ENCODE measurements at places on chromosomes 11 and 22.

DNA sequence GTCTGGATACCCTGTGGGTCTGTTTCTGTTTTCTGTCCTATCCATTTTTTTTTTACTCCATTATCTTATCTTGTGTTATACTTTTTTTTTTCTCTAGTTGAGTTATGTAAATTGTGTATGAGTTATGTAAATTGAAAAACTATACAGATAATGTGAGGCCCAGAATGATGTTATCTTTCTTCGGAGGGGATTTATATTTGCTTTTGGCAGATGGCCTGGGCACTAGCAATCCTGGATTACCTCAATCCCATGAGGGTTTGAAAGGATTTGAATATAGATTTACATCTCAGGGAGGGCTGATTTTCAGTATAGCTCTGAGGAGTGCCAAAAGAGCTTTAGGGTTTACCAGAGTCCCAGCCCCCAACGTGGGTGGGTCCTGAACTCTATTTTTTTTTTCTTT lies 71.0 kb downstream of the CSTPP1 start:
- no peak for DNase-seq

DNA sequence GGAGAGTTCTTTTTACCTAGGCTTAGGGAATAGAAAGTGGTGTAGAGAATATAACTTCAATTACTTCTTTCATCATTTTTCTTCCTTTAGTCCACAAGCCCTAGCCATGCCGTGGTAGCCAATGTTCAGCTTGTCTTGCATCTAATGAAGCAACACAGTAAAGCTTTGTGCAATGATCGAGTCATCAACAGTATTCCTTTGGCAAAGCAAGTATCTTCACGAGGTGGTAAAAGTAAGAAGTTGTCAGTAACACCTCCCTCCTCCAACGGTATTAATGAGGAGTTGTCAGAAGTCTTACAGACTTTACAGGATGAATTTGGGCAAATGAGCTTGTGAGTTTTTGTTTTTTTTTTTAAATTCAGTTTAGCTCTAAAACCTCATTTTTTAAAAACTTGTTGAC lies 37.4 kb downstream of the CEP57 start:
- DNase-seq: no peak

DNA sequence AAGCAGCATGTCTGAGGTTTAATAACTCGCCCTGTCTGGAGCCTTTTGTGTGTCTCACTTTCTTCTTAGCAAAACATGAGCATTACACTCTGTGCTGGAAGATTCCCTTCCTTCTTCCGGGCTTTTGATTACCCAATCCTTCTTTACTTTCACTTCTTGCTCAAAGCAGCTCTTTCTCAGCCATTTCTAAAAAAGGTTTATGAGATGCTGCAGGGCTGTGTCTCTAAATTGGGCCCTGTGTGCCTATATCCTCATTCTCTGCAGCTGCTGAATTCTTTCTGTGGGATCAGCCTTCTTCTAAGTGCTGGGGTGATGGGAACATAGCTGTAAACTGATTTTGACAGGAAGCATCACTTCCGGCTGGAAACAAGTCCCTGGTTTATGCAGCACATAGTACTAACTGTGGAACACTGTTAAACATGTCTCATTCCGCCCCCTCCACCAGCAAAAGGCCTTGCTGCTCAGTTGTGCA lies 71.8 kb downstream of the PIWIL4 start:
- DNase-seq: no peak

DNA sequence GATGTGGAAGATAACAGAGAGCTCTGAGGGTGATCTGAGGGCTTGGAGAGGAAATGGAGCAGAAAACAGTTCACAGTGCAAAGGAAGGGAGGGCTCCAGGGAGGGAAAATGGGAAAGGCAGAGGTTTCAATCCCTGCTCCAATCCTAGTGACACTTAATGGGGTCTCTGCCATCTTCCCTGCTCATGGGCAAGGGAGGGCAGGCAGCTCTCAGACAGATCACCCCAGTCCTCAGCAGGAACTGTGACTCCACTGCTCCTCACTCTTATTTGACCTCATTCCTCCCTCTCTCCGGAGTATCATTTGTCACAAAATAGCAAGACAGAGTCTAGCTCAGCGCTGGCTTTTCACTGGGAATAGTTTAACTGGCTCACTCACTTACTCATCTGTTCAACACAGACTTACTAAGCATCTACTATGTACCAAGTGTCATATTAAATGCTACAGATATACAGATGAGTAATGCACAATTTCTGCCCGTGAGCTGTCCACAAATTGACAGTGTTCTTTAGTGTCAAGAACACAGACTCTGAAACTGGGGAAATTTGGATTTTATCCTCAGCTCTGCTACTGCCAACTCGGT lies 817.4 kb downstream of the OPCML start:
- DNase-seq: no peak

DNA sequence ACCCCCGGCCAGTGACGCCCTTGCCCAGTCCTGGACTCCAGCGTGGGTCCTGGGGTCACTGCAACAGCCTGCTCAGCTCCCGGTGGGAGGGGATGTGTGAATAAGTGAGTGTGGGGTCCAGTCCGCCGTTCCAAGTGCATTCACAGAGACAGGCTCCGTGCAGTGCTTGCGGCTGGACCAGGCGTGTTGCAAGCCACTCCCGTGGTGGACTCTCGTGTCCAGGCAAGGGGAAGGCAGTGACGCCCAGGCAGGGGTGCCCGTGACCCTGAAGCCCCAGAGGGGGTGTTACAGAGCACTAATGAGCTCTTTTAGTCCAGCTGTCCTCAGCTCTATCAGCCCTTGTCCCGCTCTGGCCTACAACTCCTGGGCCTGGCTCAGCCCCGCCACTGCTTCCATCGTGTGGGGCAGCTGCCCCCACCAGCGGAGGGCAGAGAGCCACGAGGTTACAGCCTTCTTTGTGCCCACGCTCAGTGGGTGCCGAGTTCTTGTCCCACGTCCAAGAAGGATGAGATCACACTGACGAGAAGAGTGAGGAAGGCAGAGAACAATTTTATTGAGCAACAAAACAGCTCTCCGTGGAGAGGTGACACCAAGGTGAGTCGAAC lies 1807.5 kb downstream of the LRRC4C start:
- no peak for DNase-seq

- DNase-seq: no peak
Measured at GRCh38 chr11:46889689-46890475, 28.5 kb downstream of the LRP4 start.

- DNase-seq: no peak
Measured at GRCh38 chr11:78869293-78869692, 294.6 kb upstream of the NARS2 start.

- DNase-seq: no peak
Measured at GRCh38 chr11:104127828-104128227, 36.1 kb downstream of the PDGFD start.

GRCh38 chr22:49116486-49117120 lies 711.1 kb downstream of the BRD1 start:
- no peak for DNase-seq

DNA sequence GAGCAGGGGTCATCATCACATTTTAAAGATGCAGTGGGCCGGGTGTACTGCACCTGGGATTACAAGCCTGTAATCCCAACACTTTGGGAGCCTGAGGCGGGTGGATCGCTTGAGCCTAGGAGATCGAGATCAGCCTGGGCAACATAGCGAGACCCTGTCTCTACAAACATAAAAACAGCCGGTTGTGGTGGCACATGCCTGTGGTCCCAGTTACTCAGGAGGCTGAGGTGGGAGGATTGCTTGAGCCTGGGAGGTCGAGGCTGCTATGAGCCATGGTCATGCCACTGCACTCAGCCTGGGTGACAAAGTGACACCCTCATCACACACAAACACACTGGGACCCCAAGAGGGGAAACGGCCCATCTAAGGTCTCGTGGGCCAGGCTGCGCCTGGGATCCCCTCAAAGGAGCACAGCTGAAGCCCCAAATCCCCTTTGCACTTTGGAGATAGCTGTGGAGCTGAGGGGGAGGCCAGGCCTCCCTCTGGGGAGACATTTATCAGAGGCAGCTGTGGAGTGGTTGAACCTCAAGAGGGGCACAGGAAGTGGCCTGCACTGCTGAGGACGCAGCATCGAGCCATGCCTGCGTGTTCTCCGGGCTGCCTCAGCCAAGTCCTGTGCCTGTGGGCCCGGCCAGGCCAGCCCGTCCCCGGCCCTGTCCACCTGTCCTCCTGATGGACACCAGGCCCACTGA lies 27.5 kb downstream of the OSBPL5 start:
- no peak for DNase-seq

DNA sequence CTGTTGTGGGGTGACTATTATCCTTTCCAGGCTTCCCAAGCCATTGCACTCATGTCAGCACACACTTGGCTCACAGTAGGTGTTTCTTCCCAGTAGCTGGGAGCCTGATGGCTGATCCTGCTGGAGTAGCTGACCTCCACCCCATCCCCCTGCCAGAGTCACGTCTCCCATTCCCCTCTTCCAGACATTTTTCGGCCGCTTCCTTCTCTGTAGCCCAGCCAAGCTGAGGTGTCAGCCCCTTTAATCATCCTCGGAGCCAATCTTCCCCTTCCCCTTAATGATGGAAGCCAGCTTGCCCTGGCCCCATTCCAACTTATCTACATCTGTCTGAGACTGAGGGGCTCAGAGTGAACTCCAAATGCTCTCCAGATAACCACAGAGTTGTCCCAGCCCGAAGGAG lies 550.7 kb downstream of the MN1 start:
- no peak for DNase-seq

- DNase-seq: no peak
Measured at GRCh38 chr22:47787501-47788227, 1025.2 kb downstream of the TBC1D22A start.

GRCh38 chr22:37639070-37639760 lies at the start of gene SH3BP1:
TSS of gene SH3BP1 (plus strand) at chr22:37639669. CDS start at chr22:37639788, 119 bp downstream.
- no peak for DNase-seq

- no peak for DNase-seq
Measured at GRCh38 chr11:60996381-60997138, 25.1 kb downstream of the CD6 start.

DNA sequence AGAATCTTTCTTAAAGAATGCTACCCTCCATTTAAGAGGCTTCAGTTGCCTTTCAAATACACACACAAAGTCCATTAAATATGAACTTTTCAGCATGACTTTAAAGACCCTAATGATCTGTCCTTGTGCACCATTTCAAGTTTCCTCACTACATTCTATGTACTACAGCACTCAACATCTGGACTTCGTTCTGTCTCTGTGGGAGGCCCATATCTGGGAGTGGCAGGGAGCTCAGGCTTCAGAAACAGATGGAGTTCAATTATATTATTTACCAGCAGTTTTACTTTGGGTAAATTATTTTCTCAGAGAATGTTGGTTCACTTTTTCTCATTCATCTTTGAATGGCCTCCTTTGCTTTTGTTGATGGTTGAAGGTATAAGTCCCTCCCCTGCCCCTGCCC lies 67.4 kb downstream of the ANO3 start:
- no peak for DNase-seq

- no peak for DNase-seq
Measured at GRCh38 chr22:42742940-42743339, 22.3 kb upstream of the A4GALT start.

- DNase-seq: no peak
Measured at GRCh38 chr11:71472357-71472885, 19.4 kb downstream of the NADSYN1 start.

DNA sequence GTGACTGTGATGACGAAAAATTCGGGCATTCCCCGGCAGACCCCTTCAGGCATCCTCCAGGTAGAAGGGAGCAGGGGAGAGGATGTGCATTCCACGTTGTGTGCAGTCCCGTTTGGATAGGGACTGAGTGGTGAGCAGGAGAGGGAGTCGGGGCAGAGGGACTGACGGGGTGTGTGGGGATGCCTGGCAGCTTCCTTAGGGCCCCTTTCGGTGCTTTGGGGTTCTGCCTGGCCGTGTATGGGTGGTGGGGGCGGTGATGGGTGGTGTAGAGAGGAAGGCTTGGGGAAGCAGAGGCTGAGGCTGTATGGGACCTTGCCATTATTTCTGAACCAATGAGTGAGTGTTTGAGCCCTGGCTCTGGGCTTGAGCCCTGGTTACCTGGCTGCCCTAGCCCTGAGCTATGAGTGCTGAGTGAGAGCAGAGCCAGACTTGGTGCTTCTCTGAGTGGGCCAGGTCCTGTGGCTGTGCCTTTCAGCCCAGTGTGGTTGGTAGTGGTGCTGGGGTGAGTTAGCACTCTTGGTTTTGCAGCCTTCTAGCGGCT lies 914 bp downstream of the INPPL1 start:
- no peak for DNase-seq

DNA sequence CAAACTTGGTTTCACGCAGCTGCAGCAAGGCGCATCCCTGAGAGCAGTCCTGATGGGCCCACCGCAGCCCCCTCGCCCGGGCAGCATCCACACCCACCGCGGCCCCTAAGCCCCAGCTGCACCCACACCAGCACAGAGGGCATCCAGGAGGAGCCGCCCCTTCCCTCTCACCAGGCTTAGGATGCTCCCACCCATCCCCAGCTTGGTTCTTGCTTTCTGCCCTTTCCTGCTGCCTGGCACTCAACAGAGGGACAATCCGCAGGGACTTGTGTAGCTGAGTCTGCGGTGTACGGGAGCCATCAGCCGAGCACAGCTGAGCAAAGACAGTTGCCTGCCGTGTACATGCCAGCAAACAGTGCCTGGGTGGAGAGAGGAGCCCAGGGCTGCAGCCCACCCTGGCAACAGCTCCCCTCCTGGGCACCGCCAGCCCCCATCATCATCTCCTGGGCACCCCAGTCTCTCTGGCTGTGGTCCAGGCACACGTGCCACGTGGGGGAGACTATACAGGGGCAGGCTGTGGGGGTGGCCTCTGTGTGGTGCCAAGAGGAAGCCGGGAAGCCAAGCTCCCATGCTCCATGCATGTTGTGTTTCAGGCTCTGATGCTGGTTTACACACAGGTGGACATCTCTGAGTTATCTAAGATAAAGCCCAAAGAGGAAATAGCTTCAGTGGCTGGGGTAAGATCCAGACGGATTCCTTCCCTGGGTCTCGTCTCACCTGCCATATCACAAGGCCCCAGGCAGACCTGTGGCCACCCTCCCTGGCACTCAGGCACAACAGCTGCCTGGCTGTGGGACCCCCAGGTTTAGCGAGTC lies 36.0 kb upstream of the GNB1L start:
- no peak for DNase-seq

- DNase-seq: no peak
Measured at GRCh38 chr11:121901886-121902285, 214.1 kb downstream of the BLID start.

DNA sequence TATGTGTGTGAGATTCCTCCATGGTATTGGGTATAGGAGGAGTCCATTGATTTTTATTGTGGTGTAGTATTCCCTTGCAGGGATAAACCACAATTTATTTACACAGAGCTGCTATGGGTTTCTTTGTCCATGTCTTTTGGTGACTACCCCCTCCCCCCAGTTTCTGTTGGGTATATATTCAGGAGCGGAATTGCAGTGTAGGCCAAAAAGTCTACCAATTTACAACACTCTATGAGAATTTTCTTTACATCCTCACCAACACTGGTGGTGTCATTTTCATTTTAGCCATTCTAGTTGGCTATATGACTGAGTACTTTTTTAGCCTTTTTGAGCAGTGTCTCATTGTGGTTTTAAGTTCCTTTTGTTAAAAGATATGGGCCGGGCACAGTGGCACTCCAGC lies 55.2 kb upstream of the ATXN10 start:
- no peak for DNase-seq

DNA sequence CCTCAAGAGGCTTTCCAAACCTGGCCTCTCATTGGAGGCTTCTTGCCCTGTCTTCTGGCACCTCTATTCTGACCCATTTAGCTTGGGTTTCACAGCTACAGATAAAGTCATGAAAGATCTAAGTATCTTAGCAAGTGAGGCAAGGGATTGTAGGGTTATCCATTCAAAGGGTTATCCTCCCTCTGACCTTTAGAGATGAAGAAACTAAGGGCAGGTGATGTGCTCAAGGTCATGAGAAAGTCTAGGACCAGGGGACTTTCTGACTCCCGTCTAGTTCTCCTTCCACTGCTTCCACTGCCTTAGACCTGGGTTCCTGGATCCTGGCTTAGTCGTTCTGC lies 7.2 kb downstream of the PHOX2A start:
- no peak for DNase-seq

- DNase-seq: no peak
Measured at GRCh38 chr11:77154381-77155081, 26.5 kb downstream of the MYO7A start.

Measured in NCI-H1436 treated with DMSO at 0.1 percent for 48 hours (cell line).